ENCODE measurements at places on chromosomes 2 and 18. TPM values are rescaled to one million over a fixed set of nuclear protein-coding genes. Genes with fewer than 3 reads are reported as not detected.

Gene SCRN3
- total RNA-seq: 15.3 TPM

Gene RAX
- not detected for total RNA-seq

Gene DPP4
- total RNA-seq: 122 TPM

DNA sequence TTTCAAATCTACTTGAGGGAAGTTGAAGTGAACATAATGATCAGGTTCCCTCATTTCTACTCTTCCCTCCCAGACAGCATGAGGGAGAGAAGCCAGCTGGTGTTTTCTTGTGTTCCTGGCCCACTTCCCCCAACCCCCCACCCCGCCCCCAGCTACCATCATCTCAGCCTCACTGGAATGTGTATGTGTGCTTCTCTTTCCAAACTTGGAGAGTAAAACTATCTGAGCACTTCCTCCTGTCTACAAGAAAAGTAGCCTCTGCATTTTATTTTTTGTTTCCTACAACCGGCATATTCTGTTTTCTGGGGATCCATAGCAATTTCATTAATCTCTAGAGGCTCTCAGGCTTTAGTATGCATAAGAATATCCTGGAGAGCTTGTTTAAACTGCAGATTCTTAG, 53.6 kb upstream of the GRHL1 start:
- no peak overlapping the region for H3K4me3 ChIP-seq
- DNase-seq: no peak
- H3K4me1 ChIP-seq: peaks cover 36% of the 10 kb centered on the region
- no peaks in the 10 kb centered on the region for H3K27me3 ChIP-seq

GRCh38 chr2:70411483-70412125, 109.7 kb upstream of the FAM136A start:
- DNase-seq: no peak
- H3K27me3 ChIP-seq: peaks cover 33% of the 10 kb centered on the region
- H3K4me3 ChIP-seq: no peak overlapping the region

GRCh38 chr2:238593678-238594077, 167.0 kb downstream of the ASB1 start:
- H3K27me3 ChIP-seq: no peaks in the 10 kb centered on the region
- H3K4me1 ChIP-seq: no peaks in the 10 kb centered on the region
- no peak overlapping the region for H3K4me3 ChIP-seq
- H3K36me3 ChIP-seq: no peaks in the 10 kb centered on the region
- DNase-seq: no peak

- peaks cover 5% of the 10 kb centered on the region for H3K27me3 ChIP-seq
- H3K4me3 ChIP-seq: no peak overlapping the region
- peaks cover 5% of the 10 kb centered on the region for H3K4me1 ChIP-seq
- no peak overlapping the region for H3K27ac ChIP-seq
Observed at GRCh38 chr2:109398366-109399015, 215.3 kb downstream of the SEPTIN10 start.

GRCh38 chr2:176653479-176654443, 384.5 kb downstream of the MTX2 start:
- peak; percentile 38 for DNase-seq
- no peak overlapping the region for H3K4me3 ChIP-seq
- no peaks in the 10 kb centered on the region for H3K36me3 ChIP-seq
- H3K27ac ChIP-seq: no peak overlapping the region
- peaks cover 21% of the 10 kb centered on the region for H3K4me1 ChIP-seq
- peaks cover 51% of the 10 kb centered on the region for H3K27me3 ChIP-seq
